ENCODE measurements at places on chromosomes 3 and 15. TPM values are rescaled to one million over a fixed set of nuclear protein-coding genes. Genes with fewer than 3 reads are reported as not detected.

CAV3 gene
- not detected for total RNA-seq

DNA sequence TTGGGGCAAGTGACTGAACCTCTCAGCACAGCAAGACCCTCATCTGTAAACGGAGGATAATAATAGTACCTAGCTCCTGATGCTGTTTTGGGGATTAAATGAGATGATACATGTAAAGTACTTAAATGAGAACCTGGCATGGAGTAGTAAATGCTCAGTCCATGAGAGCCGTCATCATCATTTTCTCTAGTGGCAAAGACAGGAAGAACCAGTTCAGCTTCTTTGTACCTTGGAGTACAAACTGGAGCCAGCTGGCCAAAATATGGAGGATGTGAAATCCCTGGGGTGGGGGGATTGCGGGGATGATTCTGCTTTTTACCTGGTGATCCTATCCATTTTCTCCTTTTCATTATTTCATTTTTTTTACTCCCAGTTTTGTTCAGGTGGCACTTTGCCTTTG lies 204.2 kb upstream of the LRRN1 start:
- DNase-seq = no peak

- no peak for DNase-seq
These were observed 320.9 kb upstream of the CTDSPL start for GRCh38 chr3:37540786-37541185.

GRCh38 chr3:100033184-100033583 lies 81.1 kb downstream of the FILIP1L start:
- DNase-seq = no peak

- no peak for DNase-seq
These were observed 38.1 kb upstream of the NMNAT3 start for GRCh38 chr3:139715743-139716360.

GRCh38 chr3:156522673-156523072 lies 32.2 kb downstream of the SSR3 start:
- DNase-seq = no peak

Measured in lung microvascular endothelial cell (primary cell).